Occipital lobe (tissue), 3 donors: ENCODE measurements at places on chromosomes 6 and 20. TPM values are rescaled to one million over a fixed set of nuclear protein-coding genes. Genes with fewer than 3 reads are reported as not detected.

DNA sequence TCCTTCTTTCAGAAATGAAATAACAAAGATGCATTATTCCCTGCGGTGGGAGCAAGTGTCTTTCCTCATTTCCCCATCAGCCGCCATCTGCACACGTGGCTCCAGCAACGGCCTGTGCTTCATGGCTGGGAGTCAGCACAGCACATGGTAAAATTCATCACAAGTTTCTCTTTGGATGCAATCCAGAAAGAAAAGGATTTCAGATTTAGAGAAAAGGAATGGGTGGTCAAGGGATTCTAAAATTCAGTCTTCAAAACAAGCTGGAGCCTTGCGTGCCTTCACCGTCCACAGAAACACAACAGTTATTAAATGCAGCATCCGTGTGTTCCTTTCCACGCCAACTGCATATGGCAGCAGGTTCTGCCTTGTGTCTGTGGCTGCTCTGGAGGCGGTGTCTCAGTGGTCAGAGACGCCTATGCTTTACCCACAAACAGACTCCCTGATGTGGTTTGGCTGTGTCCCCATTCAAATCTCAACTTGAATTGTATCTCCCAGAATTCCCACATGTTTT, 107.6 kb downstream of the THBS2 start:
- no peak for DNase-seq

GRCh38 chr6:52588087-52588709, 11.3 kb upstream of the TRAM2 start:
- no peak for DNase-seq

DNA sequence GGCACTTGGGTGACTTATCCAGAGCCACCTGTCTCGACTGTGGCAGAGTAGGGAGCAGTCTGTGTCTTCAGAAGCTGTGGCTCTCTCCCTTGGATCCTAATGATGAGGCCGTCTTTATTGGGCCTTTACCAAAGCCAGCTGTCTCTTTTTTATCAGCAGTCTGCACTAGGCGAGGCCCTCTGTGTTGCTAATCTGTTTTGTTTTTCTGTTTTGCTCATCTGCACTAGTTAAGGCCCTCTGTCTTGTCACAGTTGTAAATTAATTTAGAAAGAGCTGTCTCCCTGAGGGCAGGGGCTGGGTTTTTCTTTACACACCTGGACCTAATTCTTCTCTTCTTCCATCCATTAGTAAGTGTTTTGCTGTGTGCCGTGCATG, 45.0 kb downstream of the CDS2 start:
- no peak for DNase-seq

- peak; percentile 79 for DNase-seq
Measured at GRCh38 chr6:26054781-26055718, 32.2 kb upstream of the HFE start.

GRCh38 chr20:47125508-47125757, 230.8 kb downstream of the EYA2 start:
- no peak for DNase-seq

DNA sequence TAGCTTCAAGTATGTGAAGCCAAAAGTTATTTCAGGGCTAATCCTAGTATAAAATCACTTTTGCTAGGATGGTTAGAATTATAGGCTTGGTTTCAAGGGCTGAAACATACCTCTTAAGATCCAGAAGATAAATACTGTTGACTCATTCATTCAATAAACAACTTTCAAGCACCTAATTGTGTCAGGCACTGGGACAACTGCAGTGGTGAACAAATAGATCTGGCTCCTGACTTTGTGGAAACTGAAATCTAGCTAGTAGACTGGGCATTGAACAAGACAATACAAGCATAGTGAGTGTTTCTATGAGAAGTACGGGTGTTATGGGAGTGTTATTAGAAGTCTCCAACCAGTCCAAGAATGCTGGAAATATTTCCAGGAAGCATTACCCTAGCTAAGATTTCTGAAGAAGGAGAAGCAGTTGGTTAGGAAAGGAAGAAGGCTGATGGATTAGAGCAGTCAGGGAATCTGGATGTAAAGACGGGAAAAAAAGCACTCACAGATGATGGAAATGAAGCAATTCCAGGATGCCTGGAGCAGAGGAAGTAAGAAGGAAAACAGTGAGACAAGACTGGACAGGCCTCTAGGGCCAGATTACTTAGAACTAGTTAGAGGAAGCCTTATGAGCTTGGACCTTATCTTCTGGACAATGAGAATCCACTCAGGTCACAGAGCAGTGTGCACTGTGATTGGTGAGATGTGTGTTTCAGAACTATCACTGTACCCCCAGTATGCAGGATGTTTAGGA, 132.6 kb upstream of the RAB32 start:
- DNase-seq, result no peak

Gene CEP250
- total RNA-seq, result 21.8 TPM
